ENCODE measurements at places on chromosomes 11 and 22.

- DNase-seq: no peak
These were observed 10.5 kb upstream of the MFNG start for GRCh38 chr22:37496651-37497050.

DNA sequence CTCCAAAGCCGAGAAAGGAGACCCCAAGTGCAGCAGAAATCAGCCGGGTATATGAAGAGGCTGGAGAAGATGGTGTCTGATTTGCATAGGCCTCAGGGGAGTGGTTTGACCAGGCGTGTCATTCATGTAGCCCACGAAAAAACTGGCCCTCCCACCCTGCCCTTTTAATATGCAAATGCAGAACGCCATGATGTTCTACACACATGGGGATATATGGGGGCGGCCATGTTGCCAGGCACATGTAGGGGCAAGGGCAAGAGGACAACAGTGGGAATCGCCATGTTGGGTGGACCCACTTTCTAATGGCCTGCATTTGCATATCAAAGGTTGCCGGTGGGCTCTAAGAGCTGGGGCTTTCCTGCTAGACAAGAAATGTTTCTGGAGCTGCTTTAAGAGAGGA lies 86.4 kb downstream of the ISX start:
- no peak for DNase-seq

- DNase-seq: peak; percentile 68
These were observed 2.9 kb upstream of the ADAMTS8 start for GRCh38 chr11:130431331-130431773.

DNA sequence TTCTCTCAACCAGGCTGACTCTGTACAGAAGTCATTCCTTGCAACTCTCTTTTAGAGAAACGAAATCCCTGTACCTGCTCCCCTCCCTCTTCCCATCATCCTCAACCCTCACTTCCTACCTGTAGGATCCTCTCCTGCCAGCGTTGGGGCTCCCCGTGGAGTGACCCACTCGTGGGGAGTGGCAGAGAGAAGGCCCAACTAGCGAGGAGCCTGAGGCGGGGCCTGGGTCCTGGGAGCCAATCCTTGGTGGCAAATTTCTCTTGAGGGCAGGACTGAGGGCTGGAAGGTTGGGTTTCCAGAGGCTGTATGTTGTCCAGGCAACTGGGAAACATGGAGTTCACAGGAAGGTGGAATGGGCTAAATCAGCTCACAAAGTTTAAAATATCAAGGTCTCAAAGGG lies 10.4 kb downstream of the NHERF4 start:
- no peak for DNase-seq

GRCh38 chr11:32210556-32210955 lies 119.7 kb downstream of the RCN1 start:
- DNase-seq: peak; percentile 77

GRCh38 chr11:119166368-119167076 lies 2.0 kb upstream of the NLRX1 start:
- no peak for DNase-seq

DNA sequence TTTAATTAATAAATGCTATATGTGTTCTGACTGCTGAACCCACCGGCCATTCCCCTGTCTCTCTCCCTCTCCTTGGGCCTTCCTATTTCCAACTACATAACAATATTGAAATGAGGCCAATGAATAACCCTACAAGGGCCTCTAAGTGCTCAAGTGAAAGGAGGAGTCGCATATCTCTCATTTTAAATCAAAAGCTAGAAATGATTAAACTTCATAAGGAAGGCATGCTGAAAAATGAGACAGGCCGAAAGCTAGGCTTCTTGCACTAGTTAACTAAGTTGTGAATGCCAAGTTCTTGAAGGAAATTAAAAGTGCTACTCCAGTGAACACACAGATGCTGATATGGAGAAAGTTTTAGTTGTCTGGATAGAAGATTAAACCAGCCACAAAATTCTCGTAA lies 109.2 kb downstream of the TSPAN18 start:
- no peak for DNase-seq

DNA sequence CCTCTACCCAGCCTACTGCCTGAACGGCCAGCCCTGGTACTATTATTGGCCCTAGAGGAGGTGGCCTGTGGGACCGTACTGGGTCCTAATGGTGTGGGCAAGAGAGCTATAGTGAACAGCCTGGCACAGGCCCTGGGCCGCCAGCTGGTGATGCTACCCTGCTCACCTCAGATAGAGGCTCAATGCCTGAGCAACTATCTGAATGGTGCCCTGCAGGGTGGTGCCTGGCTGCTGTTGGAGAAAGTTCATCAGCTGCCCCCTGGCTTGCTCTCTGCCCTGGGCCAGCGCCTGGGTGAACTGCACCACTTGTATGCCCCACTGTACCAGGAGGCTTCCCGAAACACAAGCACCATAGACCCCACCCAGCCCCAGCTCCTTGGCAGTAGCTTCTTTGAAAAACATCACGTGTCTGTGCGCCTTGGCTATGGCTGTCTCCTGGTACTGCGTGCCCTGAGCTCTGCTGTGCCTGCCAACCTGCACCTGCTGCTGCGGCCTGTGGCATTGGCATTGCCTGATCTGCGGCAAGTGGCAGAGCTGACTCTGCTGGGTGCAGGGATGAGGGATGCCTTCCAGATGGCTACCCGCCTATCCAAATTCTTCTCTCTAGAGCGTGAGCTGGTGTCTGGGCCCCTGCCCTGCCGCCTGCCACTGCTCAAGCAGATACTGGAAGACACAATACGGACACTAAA lies 49.0 kb downstream of the DNHD1 start:
- DNase-seq: no peak

- peak; percentile 41 for DNase-seq
These were observed 76.0 kb upstream of the WNT7B start for GRCh38 chr22:46052801-46053562.

GRCh38 chr11:20064961-20065405 lies 95.3 kb downstream of the DBX1 start:
- no peak for DNase-seq

- no peak for DNase-seq
These were observed 90.8 kb upstream of the KCNQ1OT1 start for GRCh38 chr11:2790568-2790921.

- DNase-seq: peak; percentile 61
These were observed 34.8 kb upstream of the CARS1 start for GRCh38 chr11:3091846-3092602.

Data from Kasumi-1 (cell line).